DMS79 (cell line): ENCODE measurements at places on chromosomes 7 and 10.
A peak's percentile ranks its signal among the peaks of the same experiment; 100 is the strongest.

GRCh38 chr7:57361406-57361805 lies 88.6 kb upstream of the ZNF716 start:
- no peak for DNase-seq

- no peak for DNase-seq
Measured at GRCh38 chr10:116866066-116866465, 16.8 kb downstream of the ENO4 start.

DNA sequence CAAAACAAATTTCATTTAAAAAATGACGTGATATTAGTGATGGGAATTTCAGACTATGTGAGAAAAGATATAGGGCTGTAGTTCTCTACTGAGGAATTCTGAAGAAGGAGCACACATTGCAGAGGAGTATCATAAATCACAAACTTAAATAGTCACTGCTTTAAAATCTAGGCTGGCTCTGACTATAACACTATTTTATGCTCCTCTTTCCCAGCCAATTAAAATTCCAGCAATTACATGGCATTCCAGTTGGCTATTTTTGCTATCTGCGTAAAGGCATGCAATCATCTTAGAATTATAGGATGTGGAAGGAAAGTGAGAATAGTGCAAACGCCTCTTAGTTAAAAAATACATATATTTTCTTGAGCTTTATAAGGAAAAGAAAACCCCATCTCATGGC lies 123.1 kb downstream of the GNAI1 start:
- no peak for DNase-seq

GRCh38 chr10:121260377-121260776 lies 337.9 kb downstream of the FGFR2 start:
- DNase-seq = no peak

GRCh38 chr7:142024547-142024946 lies 28.9 kb downstream of the MGAM start:
- no peak for DNase-seq

GRCh38 chr7:106418526-106418925 lies 133.7 kb upstream of the NAMPT start:
- DNase-seq = peak; percentile 10
